ENCODE measurements at places on chromosomes 6 and 20.

GRCh38 chr6:168890306-168890980, 363.2 kb downstream of the THBS2 start:
- no peak for DNase-seq

GRCh38 chr20:1450926-1451491, 15.6 kb downstream of the NSFL1C start:
- DNase-seq, result no peak

GRCh38 chr20:62174021-62174804, 8.6 kb upstream of the MTG2 start:
- no peak for DNase-seq

DNA sequence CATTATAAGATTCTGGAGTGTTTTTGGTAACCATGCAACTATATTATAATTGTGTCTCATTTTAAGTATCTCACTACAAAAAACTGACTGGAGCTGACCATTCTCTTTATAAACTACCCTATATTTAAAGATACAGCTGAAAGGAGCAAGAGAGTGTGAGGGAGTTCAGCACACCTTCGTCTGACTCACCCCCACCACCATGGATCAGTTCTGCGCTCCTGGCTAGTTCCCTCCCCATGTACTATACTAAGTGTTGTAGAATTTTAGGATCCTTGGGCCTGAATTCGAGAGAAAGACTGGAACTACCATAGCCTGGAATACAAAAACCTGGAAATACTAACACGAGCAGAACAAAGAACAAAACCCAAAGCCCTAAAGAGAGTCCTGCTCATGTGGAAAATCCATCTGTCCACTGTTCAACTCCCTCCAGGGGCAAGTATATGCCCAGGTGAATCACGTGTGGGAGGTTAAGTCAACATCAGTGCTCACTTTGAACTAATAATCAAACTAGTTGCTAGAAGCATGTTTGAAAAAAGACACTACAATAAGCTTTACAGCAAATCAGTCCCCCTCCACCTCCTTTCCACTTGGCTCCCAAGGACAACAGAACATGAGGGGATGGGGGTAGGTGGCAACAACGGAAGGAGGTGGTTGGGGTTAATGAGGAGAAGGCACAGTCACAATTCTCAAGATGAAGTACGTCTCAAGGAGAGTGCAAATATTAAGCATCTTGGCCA, 46.8 kb downstream of the ELOVL5 start:
- DNase-seq, result no peak

- DNase-seq, result no peak
Observed at GRCh38 chr6:128357392-128358130, 162.8 kb downstream of the PTPRK start.

DNA sequence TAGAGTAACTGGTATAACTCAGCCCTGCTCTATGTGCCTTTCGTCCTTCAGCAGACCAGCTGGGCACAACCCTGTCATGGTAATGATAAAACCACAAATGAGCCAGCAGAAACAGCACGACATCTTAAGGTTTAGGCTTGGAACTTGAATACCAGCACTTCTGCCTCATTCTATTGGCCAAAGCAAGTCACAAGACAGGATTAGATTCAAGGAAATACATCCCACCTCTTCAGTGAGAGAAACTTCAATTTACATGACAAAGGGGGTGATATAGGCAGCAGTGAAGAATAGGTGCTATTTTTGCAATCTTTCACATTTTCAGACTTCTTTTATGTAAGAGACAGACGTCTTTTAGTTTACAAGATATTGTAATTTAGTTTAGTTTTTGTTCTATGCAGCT, 69.8 kb upstream of the SLC35F1 start:
- no peak for DNase-seq

- no peak for DNase-seq
Observed at GRCh38 chr6:47203266-47203937, 106.3 kb downstream of the TNFRSF21 start.

GRCh38 chr6:166119116-166119911, 48.3 kb downstream of the TBXT start:
- DNase-seq, result no peak

- DNase-seq, result no peak
Observed at GRCh38 chr6:17687136-17687535, 19.6 kb downstream of the NUP153 start.

- no peak for DNase-seq
Observed at GRCh38 chr6:117194978-117195377, 70.4 kb upstream of the VGLL2 start.

DNA sequence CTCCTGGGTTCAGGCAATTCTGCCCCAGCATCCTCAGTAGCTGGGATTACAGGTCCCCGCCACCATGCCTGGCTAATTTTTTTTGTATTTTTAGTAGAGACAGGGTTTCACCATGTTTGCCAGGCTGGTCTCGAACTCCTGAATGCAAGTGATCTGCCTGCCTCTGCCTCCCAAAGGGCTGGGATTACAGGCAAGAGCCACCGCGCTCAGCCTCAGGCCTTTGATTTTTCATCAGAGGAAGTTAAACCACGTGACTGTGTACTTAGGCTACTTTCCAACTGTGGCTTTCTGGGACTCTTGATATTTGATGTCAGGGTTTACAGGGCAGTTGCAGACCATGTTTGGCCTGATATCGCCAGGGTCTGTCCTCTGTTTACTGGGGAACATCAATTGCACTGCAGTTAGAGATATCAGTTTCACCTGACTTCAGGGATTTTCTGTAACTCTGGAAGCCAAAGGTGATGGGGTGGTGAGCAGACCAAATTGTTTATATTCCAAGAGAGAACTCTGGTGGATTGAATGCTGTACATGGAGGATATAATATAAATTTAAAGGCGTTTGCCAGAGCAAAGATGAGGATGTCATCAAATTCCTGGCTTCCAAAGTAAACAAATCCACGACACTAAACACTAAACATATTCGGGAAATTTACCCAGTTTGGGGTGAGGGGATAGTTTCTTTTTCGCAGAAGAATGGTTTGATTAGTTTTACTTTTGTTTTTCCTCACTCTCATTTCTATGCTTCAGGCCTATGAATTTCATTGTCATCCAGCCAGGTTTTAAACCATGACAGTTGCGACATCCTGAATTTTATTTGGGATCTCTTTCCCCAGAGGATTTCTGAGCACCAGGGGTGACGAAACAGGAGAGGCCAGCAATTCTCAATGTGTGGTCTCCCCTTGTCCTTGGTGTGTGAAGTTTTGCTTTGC, 4.2 kb downstream of the PSMF1 start:
- DNase-seq, result no peak

- no peak for DNase-seq
Observed at GRCh38 chr6:81766482-81767069, 14.1 kb upstream of the TENT5A start.

DNA sequence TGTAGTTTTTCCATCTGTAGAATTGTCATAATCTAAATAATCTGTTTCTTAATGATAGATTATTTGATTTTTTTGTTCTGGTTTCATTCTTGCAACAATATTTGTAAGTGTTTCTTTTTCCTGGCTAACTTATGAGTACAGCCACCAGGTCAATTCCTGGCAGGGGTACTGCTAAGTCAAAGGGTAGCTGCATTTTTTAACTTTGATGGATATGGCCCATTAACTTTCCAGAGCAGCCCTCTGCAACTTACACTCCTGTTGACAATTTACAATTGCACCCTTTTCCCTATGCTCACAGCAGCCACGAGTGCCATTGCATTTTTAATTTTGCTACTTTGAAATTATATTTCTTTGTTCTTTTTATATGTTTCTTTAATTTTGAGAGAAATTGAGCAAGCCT, 209.3 kb upstream of the CST7 start:
- no peak for DNase-seq

DNA sequence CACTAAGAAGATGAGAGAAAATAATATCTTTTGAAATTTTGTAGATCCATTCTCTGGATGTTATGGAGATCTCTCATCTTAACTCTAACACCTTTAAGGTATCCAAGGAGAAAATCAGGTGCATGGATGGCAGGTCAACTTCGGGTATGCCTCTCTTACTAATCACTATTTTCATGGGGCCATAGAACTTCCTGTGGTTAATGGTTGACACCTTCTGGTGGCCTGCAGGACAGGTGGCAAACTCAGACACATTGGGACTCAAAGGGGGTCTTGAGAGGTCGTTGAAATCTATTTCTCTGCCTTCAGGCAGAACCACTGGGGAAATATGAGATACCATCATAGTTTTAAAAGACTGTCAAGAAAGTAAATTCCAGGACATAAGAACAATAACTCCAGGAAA, 76.5 kb downstream of the ADAT2 start:
- no peak for DNase-seq

DNA sequence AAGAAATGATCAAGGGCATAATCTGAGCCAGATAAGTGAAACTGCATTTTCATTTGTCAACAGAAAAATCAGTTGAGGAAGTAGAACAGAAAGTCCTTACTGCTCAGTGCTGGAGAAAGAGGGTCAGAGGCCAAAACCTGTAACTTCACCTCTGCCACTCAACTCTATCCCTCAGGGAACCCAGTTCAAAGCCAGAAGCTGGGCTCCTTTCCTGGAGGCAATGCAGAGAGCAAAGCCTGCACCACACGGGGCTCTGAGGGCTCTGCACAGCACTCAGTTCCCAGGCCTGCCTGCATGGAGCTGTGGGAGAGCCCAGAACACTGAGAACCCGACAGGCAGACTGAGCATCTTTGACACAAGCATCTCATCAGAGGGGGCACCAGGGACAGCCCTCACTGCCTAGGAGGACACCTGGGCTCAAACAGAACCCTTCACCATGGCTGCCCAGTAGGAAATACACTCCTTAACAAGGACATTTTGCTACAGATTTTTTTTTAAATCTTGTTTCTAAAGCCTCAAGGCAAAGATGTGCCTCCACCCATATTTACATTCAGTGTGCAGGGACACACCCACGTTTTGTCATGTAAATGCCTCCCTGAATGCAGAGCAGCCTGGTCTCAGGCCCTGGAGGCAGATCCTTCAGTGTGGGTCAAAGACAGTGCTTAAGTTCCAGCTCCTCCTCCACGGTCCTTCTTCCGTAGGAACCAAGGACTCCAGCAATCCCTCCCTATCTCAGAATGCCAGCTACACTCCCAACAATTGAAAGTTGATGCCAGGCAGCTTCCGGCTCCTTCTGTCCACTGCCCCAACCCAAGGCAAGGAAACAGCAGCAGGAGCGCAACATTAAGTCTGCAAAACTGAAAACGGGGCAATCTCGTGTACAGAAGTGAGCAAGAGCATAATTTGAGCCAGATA, 6.6 kb downstream of the RNASET2 start:
- no peak for DNase-seq

DNA sequence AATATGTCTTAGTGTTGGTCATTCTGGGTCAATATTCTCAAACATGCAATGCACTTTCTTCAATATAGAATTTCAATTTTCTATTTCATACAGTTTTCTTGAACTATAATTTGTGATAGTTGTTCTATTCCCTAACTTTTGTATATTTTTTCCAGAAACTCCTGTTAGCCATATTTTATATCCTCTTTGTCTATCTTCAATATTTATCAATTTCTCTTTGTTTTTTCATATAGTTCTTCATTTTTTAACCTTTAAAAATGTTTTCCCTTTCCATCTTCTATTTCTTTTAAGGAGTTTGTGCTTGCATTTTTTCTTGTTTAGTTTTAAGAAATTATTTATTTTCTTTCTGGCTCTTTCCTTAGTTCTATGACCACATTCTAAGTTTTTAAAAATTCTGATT, 42.0 kb upstream of the MBOAT1 start:
- no peak for DNase-seq

DNA sequence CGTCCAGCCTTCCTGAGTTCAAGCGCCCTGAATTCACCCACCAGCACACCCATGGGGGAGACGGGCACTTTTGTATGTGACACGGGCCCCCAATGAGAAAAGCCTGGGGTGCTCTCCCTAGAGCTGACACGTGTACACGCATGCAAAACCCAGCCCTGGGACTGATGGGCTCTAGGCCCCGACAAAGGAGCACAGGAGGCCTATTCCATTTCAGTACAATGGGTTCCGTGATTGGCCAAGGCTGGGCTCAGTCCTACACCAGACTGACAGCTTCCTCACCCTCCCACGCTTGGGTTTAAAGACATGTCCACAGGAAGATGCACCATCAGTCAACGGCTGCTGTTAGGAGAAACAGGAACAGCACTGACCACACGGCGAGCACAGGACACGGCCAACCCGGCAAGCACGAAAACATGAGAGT, 8.8 kb downstream of the ZBTB46 start:
- DNase-seq, result no peak

GRCh38 chr20:51211191-51211590, 188.3 kb upstream of the KCNG1 start:
- DNase-seq, result no peak

- no peak for DNase-seq
Observed at GRCh38 chr20:13009682-13010406, 1.1 kb downstream of the SPTLC3 start.

GRCh38 chr20:25191051-25191450, 4.5 kb upstream of the ENTPD6 start:
- no peak for DNase-seq

DNA sequence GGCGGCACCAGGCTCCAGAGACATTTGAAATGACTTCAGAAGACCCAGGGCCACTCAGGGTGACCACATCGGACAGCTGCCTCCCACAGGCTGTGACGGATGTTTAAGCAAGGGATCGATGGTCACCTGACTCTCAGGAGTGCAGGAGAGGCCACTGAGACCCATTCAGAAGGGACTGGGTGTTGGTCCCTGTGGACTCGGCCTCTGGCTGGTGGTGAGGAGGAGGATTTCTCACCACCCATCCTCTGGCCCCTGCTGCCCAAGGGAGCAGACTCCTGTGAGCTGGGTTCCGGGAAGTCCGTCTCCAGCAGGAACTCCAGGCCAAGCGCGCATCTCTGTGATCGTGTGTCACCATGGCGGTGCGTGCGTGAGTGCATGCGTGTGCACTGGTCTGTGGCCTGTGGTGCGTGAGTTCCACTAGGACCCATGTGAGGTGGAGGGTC, 25.5 kb downstream of the NPEPL1 start:
- no peak for DNase-seq

DNA sequence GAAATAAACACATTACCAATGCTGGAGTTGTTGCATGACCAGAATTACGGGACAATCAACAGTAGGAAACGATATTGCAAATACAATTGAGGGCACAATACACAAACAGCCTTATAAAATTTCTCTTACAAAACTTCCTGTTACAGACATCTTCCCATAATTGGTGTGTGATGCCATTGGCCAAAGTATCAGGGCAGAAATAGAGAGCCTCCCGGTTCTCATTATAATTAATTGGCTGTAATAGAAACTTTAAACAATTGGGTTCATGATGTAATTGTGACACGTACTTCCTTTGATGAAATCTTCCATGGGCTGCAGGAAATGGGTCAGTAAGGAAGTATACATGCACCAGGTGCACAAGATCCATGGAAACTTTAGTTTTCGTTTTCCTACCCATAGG, 40.3 kb upstream of the RALGAPA2 start:
- no peak for DNase-seq

GRCh38 chr6:90466154-90466940, 120.5 kb downstream of the MAP3K7 start:
- no peak for DNase-seq

GRCh38 chr20:29741894-29742698, 1515.4 kb upstream of the DEFB115 start:
- no peak for DNase-seq

Data from stimulated activated CD8-positive, alpha-beta memory T cell treated with anti-CD3 and anti-CD28 coated beads, Interleukin-15, amount 100 ng/mL, for 1 hour (primary cell).